ENCODE measurements at places on chromosomes 11 and 22.
A peak's percentile ranks its signal among the peaks of the same experiment; 100 is the strongest.

GRCh38 chr11:67098799-67099429 is 20.1 kb upstream of the KDM2A start:
- DNase-seq, result no peak

GRCh38 chr11:61516675-61517572 is 8.4 kb downstream of the LRRC10B start:
- peak; percentile 21 for DNase-seq

- DNase-seq, result no peak
These were observed 185.7 kb downstream of the BLID start for GRCh38 chr11:121930004-121930965.

GRCh38 chr11:124646148-124646547 is 23.5 kb downstream of the TBRG1 start:
- DNase-seq, result no peak

DNA sequence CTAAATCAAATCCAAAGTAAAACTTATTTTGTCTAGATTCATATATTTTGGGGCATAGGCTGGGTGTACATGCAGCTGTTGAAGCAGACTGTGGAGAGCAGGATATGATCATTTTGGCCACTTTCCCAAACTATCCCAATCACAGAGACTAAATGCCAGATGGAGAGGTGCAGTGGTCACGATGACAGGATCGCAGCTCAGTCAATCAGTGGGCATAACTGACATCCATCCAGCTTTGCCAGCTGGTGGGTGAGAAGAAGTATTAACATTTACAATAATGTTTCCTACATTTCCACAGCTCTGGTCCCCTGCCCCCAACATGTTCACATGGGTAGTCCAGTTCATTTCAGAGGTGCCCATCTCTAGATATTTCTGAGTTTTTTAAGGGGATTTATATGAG is 255.5 kb upstream of the SESN3 start:
- no peak for DNase-seq

DNA sequence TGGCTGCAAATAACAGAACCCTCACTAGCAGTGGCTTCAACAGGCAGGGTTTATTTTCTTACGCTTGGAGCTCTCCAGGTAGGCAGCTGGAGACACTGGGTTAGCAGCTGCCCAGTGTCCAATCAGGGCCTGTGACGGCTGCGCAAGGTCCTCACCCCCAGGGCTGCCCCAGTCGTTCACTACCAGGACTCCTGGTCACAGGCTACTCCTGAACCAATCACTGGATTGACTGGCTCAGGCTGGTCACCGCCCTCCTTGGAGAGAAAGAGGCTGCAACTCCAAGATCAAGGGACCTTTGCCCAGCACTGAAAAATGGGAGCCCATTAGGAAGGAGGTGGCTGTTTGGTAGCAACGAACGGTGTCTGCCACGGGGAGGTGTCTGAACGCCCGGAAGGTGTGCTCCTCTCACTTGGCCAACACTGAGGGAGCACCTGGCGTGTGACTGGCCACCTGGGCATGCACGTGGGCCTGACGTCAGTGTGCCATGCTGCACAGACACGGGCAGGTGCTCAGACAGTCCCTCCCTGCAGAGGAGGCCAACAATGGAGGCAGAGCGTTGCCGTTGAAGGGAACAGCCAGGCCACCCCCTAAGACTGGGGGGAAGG is 5.1 kb downstream of the ARSA start:
- DNase-seq, result no peak

- DNase-seq, result no peak
These were observed 4.8 kb upstream of the DUSP8 start for GRCh38 chr11:1576825-1577224.

GRCh38 chr22:50338860-50339462 is 4.2 kb upstream of the PPP6R2 start:
- no peak for DNase-seq

- no peak for DNase-seq
These were observed 49.3 kb upstream of the CRTAM start for GRCh38 chr11:122788781-122789535.

DNA sequence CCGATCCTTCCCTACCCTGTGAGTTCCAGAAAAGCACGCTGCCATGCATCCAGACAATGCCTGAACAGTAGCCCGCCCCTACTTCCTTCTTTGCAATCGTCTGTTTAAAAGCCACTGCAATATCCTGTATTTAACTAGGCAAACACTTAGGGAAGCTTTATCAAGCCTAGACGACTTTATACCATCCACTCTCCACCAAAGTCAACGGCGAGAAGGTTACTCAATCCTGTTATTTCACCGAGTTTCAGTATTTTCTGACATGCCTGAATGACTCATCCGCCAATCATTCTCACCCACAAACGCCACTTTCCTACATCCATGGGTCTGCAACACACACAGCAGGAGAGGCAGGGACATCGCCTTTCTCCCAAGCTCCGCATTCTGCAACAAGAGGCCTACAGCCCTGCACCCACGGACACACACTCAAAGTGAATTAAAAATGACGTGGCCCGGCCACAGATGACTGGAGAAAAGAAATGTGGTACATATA is 9.3 kb downstream of the CELSR1 start:
- DNase-seq, result no peak

- no peak for DNase-seq
These were observed 44.8 kb downstream of the SPECC1L start for GRCh38 chr22:24315367-24315966.

DNA sequence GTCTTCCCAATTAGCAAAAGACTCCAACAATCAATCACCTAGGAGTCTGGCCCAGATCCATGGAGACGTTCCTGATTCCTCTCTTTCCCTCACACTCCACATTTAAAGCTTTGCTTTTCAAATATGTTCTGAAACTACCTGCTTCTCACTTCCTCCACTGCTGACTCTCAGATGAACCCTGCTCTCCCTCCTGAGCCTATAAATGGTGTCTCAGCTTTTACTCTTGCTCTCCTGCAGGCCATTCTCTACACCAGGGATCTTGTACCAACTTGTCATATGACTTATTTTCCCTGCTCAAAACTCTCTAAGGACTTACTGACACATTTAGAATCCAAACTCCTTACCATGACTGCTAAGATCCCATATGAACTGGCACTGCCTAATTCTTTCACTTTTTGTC is 138.4 kb upstream of the DDI1 start:
- no peak for DNase-seq

DNA sequence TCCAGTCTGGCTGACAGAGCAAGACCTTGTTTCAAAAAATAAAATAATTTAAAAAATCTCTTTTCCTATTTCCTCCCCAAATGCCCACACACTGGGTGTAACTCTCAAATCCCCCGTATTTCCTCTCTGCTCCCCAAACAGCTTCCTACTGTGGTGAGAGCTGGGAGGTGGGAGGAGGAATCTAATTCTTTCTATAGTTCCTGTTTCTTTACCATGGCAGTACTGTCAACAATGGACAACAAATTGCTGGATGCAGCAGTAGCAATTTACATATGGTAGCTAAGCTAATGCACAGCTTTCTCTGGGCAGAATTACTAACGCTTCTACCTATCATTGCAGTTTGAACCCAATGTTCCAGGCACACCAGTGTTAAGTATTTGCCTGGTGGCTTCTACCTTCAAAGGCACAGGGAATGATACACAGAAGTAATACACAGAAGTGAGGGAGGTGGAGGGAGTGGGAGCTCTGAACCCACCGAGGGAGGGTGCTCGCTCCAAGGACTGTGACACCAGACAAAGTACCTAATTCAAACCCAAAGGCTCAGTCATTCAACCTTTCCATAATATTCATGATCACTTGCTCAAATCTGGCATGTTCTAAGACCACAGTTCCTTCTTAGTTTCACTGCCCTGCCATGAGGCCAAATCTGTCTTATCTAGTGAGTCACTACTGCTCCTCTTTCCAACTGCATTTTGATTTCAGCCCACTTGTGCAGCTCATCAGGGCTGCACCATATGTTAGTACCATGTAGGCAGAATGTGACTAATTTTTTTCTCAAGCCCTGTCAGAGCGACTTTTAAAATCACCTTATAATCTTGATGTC is 37.9 kb downstream of the CELF1 start:
- DNase-seq, result no peak

DNA sequence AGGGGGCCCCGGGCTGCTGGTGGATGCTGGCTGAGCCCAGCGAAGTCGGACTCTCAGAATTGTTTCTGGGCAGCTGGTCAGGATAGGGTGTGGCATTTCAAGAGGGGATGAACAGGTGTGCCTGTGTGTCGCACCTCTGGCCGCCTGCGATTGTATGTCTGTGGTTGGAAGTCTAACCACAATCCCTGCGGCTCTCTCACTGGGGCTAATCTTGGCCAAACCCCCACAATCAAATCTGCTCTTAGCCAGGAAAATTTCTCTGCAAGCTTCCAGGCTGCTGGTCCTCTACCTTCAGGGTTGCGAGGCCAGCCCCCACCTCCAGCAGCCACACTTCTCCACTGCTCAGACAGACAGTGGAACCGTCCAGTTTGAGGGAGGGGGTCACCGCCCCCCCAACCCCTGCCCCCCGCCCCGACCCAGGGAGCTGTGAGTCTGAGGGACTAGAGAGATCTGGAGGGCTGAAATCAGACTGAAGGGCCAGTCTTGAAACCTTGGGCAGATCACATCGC is 953 bp downstream of the ATG16L2 start:
- no peak for DNase-seq

DNA sequence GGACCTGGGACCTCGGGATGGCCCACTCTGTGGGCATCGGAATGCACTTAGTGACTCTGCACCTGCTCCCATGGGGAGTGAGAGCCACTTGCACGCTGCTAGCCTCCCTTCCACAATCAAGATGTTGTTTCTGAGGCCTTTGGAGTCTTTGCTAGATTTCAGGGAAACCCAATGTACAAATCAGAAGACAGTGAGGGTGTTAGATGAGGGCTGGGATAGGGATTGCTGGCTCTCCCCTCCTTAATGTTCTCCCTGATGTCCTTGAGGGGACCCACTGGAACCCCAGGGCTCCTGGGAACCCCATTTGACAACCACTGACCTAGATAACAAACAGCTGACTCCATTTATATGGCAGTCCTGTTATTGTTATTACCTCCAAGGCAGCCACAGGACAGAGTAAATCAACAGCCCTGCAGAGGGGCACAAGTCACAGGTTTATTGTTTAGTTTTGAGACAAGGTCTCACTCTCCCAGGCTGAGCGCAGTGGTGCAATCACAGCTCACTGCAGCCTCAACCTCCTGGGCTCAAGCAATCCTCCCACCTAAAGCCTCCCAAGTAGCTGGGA is 31.3 kb upstream of the COMT start:
- no peak for DNase-seq

DNA sequence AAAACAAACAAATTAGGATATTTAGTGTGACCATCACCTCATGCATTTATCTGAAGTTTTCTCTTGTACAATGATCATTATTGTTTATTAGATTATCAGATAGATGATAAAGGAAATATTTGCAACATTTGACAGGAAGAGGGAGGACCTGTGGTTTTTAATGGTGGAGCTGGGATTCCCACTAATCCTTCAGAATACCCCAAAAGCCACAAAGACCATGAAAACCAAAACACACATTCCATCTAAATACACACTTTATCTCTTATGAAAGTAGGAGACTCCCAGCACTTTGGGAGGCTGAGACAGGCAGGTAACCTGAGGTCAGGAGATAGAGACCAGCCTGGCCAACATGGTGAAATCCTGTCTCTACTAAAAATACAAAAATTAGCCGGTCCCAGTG is 7.6 kb upstream of the NDUFV1 start:
- no peak for DNase-seq

DNA sequence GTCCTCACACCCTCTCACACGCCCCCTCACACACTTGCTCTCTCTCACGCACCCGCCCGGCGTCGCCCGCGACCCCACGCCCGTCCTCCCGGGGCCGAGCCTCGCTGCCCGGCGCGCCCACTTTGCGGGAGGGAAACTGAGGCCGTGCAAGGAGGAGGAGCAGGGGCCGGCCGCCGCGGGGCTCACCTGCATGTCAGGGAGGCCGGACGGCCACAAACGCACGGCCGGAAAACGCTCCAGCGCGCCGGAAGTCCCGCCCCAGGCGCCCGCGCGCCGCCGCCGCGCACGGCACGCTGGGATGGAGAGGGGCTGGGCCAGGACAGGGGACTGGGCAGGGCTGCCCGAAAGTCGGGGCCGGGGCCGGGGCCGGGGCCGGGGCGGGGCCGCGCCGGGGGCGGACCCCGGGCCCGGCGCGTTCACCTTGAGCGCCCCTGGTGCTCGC is at the start of gene CHID1:
CHID1 (minus strand) TSS at position 222 of the 442 bp plus-strand sequence. CDS start 5,994 bp downstream, outside the sequence.
- DNase-seq, result peak; percentile 83

DNA sequence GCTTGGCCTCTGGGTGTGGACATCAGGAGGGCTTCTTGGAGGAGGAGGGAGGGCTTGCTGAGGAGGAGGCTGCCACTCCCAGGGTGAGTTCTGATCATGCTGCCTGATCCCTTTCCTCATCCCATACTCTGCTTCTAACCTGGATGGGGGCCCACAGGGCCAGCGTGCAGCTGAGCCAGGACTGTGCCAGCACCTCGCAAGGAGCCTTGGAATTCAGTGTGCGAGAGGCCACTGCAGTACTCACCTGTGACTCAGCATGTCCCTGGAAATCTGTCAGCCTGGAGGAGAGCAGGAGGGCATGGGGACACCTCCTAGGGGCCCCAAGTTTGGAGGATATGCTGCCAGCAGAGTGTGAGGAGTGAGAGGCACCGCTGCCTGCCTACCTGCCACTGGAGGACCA is 4.2 kb upstream of the GAB4 start:
- no peak for DNase-seq

DNA sequence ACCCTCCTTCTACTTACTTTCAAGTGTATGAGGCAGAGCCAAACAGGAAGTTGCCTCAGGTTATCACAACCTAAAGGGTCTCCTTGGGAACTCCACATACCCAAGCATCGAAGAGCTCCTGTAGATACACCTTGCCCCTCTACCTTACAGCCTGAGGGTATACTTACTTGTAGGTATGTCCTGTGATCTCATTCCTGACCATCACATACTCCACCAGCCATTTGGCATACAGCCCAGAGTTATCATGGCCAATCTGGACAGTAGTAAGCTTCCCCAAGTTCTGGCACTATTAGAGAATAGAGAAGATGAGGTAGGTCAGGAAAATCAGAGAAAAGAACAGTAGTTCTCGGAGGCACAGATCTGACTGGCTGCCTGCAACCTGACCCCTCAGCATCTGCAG is 53.4 kb upstream of the SCUBE2 start:
- DNase-seq, result no peak

DNA sequence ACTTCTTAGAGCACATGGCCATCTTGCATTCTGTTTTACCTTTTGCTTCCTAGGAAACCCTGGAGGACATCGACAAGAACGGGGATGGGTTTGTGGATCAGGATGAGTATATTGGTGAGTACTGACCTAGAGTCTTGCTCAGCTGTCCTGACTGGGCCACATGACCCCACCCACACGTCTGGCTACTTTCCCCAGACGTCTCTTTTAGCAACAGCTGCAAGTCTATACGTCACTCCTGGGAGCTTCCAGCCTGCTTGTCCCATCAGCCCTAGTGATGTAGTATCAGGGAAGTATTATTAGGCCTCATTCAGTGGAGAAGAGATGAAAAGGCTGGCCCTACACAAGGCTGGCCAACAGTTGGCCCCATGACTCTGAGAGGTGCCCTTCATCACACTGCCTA is 9.6 kb downstream of the RCN1 start:
- DNase-seq, result no peak
